Progenitor cell of endocrine pancreas (in vitro differentiated cells): ENCODE measurements at places on chromosomes 16 and 17. TPM values are rescaled to one million over a fixed set of nuclear protein-coding genes. Genes with fewer than 3 reads are reported as not detected.
A peak's percentile ranks its signal among the peaks of the same experiment; 100 is the strongest.

Gene CD300LF
- not detected in 2 replicates for total RNA-seq

- DNase-seq, result no peak
These were observed 12.8 kb downstream of the GOSR2 start for GRCh38 chr17:46935658-46936266.

DNA sequence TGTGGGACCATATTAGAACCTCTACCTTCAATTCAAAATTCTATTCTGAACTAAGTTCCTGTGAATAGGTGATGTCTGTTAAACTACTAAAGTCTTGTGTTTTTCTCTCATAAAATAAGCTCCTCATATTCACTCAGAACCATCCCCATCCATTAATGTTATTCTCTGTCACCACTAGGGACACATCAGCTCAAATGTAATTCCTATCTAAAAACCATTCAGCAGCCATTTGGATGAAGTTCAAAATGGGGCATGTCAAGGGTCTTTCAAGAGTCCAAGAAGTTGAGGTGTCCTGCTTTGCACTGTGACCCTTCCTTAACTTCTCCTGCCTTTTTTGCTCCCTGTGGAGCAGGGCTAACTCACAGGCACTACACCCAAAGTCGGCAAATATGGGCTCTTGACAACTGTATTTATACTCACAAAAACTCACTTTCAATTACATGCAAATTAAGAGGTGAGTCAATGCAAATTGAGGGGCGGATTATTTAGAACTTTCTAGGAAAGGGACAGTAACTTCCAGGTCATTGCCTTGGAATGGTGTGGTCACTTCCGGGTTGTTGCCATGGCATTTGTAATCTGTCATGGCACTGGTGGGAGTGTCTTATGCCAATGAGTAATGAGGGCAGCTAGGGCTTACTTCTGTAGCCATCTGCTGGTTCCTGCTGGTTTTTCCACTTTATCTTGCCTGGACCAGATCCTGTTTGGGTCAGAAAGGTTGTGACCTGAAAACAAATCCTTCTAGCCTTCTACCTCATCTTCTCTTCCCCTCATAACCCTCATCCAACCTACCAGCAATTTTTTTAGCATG lies 128.2 kb upstream of the COX10 start:
- DNase-seq, result no peak

DNA sequence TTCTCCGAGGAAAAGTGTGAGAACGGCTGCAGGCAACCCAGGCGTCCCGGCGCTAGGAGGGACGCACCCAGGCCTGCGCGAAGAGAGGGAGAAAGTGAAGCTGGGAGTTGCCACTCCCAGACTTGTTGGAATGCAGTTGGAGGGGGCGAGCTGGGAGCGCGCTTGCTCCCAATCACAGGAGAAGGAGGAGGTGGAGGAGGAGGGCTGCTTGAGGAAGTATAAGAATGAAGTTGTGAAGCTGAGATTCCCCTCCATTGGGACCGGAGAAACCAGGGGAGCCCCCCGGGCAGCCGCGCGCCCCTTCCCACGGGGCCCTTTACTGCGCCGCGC lies at the start of gene ERBB2:
TSS of gene ERBB2 (plus strand) at position 247 of the 330 bp plus-strand sequence. CDS start 175 bp downstream, outside the sequence.
- peak; percentile 40 for DNase-seq

- DNase-seq, result no peak
These were observed 1.4 kb upstream of the CEMP1 start for GRCh38 chr16:2532494-2533141.

Gene ACE
- 6.4 and 6.8 TPM in 2 replicates for total RNA-seq

Gene RAB34
- 147 and 150 TPM in 2 replicates for total RNA-seq

GRCh38 chr17:47225436-47225858 lies 16.3 kb downstream of the MYL4 start:
- no peak for DNase-seq

Gene ZFP1
- total RNA-seq, result 16.3 and 17.5 TPM in 2 replicates

- no peak for DNase-seq
These were observed 23.0 kb downstream of the CDH13 start for GRCh38 chr16:82649766-82650165.

Gene ZNF423
- total RNA-seq, result 47.7 and 49.8 TPM in 2 replicates

Gene NDEL1
- total RNA-seq, result 30.5 and 40.5 TPM in 2 replicates

GRCh38 chr16:50625374-50625773 lies 55.7 kb downstream of the SNX20 start:
- DNase-seq, result no peak

DNA sequence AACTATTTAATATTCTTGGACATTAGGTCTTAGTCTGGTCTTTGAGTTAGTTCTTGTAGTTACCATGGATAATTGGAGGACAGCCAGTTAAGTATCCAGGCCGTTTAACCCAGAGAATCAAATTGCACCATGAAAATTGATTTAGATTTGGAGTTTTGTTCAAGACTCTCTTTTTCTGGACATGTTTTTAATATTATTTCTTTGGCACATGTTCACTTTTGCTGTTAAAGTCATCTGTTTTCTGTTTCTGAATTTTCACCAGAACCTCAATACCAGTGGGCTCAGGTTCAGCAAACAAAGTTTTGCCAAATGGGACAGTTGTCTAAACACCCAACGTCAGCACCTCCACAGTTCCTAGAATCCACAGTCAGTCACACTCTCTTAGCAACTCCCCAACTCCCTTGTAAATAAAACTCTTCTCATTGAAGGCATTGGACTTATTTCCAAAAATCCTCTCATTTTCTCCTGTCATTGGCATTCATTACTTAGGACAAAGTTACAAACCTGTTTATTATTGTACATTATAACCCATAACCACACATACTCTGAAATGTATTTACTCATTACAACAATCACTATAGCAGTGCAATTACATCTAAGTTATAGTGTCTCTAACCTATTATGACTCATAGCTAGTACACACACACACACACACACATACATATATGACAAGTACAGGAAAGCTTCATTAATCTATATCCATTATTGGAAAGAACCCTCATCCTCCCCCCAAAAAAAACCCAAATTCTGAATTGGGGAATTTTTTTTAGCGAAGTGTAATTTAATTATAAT lies 33.5 kb upstream of the DNAH9 start:
- DNase-seq, result no peak

- DNase-seq, result no peak
These were observed 225.3 kb upstream of the TBX2 start for GRCh38 chr17:61174310-61174709.
